ENCODE measurements at places on chromosomes 2 and 18. TPM values are rescaled to one million over a fixed set of nuclear protein-coding genes. Genes with fewer than 3 reads are reported as not detected.

DNA sequence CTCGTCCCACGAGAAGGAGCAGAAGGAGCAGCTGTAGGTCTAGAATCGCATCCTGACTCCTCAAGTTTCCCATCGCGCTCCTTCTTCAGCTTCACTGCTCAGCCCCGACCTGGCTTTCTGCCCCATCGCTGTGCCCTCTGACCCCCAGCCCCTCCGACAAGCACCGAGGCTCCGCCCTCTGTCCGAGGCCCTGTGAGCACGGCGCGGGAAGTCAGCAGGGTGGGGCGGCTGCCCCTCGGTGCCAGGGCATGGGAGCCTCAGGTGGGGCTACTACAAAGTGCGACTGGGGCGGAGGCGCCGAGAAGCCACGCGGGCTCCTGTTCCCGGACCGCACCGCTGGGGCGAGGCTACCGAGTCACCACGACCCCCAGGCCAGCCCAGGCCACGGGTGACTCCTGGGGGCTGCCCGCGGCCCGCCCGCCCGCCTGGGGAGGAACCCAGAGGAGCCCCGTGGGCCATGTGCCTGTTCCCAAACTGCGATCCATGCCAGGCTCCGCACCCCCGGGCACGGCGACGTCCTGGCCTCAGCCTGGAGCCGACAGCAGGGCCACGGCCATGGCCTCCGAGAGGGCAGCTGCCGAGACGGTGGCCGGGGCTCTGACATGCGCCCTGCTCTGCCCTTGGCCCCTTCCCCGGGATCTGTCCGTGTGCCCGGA, 36.6 kb upstream of the ID2 start:
- no peak for DNase-seq

DNA sequence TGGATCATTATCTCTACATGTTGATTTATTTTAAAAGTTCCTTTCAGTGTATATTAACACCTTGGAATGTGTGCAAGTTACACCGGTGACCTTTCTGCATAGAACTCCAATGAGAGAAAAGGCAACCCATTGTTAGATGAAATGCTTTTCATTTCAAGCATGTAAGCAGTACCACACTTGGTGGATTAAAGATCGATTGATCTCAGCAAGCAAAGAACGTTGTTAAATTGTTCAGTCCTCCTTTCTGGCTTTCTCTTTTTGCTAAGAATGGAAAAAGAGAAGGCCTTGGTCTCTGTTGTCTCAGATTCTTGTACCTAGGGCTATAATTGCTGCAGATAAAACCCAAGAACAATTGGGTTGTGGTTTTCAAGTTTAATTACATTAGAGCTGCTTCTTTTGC, 843.0 kb downstream of the DPP10 start:
- DNase-seq = no peak

GRCh38 chr2:162385536-162385935, 41.6 kb downstream of the GCA start:
- no peak for DNase-seq

- no peak for DNase-seq
Observed at GRCh38 chr2:8676921-8677645, 4.8 kb upstream of the ID2 start.

DNA sequence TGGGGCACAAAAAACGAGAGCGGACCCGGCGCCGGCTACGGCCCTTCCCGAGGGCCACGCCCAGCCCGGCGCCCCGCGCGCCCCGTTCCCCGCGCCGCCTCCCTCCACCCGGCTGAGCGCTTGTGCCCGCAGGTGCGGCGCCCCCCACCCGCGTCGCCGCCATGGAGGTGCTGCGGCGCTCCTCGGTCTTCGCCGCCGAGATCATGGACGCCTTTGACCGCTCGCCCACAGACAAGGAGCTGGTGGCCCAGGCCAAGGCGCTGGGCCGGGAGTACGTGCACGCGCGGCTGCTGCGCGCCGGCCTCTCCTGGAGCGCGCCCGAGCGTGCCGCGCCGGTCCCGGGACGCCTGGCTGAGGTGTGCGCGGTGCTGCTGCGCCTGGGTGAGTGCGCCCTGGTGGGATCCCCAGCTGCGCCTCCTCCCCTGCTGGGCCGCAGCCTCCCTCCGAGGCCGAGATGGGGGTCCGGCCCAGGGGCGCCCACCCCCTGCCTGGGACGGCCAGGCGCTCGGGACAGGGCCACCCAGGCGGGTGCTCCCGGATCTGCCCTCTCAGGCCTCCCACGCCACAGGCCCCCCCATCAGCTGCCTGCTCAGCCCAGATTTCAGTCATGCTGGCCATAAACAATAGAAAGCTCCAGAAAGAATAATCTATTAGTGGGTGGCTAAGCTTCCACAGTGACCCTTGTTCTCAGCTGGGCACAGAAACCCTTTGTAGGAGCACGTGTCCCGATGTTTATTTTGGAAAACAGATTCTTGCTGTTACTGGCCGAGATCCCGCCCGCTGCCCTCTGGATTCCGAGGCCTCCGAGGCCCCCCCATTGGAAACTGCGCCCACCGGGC, 997 bp downstream of the BOK start:
- DNase-seq = no peak

DNA sequence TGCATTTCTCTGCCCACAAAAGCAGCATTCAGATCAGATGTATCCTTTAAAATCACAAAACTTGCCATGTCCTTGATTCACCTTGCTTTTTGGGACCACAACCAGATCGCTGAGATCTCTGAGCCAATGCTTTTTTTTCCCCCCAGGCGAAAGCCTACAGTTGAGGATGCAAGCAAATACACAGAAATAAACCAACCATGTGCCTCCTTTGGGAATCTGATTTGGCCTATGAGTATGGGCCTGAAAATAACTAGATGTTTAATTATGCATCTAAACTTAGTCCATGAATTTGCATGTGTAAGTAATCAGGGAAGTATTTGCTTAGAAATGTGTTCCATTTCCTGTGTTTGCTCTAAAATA, 49.7 kb upstream of the CDC42EP3 start:
- no peak for DNase-seq

- no peak for DNase-seq
Observed at GRCh38 chr2:9702604-9703084, 71.8 kb upstream of the YWHAQ start.

GRCh38 chr2:17426743-17427142, 91.5 kb downstream of the RAD51AP2 start:
- no peak for DNase-seq

- DNase-seq = no peak
Observed at GRCh38 chr2:201707142-201707541, 8.7 kb upstream of the MPP4 start.

GRCh38 chr2:16513626-16514025, 152.0 kb downstream of the CYRIA start:
- no peak for DNase-seq

DNA sequence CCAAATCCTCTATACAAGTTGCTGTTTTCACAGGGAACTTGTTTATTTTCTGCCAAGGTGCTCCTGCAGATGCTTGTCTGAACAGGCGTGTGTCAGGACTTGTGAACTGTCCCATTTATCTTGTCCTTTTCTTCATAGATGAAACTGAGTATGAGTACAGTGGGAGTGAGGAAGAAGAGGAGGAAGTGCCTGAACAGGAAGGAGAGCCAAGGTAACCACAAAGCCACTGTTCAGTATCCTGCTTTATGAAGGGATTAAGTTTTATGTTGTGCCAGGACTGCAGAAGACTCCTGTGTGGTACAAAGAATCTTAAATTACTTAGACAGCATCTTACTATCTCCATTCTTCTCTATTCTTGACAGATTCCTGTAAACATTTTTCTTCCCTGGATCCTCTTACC, 145.0 kb downstream of the MAP4K4 start:
- no peak for DNase-seq

- no peak for DNase-seq
Observed at GRCh38 chr18:44680273-44681075, at the start of gene SETBP1. Gene SETBP1, plus strand, starts transcription at chr18:44680888. Its CDS starts 20,459 bp downstream, at chr18:44701347.

DNA sequence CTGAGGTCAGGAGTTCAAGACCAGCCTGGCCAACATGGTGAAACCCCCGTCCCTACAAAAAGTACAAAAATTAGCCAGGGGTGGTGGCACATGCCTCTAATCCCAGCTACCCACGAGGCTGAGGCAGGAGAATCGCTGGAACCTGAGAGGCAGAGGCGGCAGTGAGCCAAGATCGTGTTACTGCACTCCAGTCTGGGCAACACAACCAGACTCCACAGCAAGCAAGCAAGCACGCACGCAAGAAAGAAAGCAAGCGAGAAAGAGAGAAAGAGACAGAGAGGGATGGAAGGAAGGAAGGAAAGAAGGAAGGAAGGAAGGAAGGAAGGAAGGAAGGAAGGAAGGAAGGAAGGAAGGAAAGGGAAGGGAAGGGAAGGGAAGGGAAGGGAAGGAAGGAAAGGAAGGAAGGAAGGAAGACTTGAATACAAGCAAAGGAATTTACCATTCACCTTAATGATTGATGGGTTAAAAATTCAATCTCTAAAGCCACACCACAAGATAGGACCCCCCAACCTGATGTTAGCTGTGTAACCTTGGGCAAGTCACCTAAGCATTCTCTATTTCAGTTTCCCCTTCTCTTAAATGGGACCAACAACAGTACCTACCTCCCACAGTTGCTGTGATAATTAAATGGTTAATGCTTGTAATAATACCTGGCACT, 181.7 kb downstream of the ATAD2B start:
- no peak for DNase-seq

DNA sequence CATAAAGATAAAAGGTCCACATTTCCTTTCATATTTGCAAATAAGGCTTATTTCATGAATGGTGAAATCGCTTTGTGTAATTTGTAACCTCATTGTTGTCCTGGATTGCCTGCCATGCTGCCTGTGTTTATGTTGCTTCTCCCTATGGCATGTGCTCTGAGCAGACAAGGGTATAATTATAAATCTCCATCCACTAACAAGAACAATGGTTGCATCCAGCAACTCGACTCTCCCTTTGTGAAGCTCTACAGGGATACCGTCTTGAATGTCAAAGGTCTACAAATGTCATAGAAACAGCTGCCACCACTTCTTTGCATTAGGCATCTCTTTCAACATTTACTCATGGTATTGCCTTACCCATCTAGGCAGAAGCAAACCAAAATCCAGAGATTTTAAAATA, 209.6 kb downstream of the SLC8A1 start:
- no peak for DNase-seq

- DNase-seq = no peak
Observed at GRCh38 chr18:50633992-50634391, 74.1 kb downstream of the MAPK4 start.

DNA sequence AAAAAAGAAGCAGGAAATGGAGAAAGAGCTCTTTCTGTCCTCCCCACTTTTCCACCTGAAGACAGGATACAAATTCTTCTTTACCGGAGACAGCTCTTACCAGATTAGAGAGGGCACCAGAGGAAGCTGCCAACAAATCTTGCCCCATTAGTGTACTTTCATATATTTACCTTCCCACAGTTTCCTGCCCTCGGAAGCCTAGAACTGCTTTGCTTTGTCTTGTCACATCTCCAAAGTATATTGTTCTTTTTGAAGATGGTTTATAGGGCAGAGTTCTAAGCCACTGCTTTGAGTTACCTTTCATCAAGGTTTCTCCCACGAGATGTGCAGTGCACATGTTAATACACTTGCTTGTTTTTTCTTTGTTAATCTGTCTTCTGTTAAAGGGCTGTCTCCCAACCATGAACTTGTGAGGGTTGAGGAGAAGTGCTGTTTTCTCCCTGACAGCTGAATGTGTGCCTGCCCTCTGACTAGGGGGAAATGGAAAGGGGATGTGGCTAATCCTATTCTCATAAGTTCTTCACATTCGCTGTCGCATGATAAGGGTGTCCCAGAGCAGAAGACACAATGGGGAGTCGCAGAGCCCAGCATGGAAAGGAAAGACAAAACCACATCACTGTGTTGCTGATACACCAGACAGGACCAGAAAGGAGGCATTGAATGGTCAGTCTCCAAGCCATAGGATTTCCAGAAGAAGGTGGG, 24.2 kb downstream of the CENPA start:
- DNase-seq = no peak

DNA sequence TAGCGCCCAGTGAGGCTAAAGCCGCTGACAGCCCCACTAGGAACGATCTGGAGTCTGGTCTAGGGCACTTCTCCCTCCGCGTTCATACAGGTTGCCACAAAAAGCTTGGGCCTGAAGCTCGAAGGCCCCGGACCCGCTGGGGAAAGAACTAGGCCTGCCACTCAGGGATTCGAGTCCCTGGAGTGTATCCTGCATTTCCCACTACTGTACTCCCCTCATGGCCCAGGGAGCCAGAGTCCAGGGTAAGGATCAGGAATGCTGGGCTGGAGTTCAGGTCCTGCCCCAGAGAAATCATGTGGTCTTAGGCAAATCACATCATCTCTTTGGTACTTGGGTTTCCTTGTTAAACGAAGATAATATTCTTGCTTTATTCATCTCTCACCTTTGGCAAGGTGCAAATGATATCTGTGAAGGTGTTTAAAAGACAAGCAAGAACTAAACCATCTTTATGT, 1.4 kb upstream of the ZFP36L2 start:
- no peak for DNase-seq

DNA sequence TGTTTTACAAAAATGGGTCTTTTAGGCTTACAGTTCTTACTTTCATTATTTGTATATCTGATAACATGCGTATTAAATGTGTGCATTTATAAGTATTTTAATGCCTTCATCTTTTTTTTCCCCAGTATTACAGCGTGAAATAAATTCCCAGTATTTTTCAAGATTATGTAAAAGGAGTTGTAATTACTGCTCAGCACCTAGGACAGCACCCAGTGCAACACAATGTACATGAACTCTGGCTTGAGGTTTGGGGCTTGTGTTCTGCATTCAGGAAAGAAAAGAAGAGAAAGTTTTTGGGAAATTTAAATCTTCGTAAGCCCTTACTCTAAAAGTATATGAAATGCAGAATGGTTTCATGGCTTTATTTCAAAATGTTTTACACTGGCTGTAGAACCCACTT, 16.7 kb downstream of the ZNF638 start:
- no peak for DNase-seq

DNA sequence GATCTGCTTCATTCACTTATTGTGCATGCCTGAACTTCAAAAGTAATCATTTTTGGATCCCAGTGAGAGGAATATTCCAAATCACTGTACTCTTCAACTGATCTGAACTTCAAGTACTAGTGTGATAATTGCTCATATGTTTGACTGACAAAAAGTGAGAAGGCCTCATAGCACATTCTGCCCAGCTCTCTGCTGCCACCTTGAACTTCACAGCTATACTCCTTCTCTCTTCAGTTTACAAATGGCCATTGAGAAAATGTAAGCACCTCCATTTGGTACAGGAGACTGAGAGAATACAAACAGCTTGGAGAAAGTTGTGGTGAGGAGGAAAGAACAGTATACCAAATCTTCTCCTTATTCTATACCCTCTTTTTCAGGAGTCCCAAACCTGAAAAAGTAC, 946.0 kb upstream of the CHAC2 start:
- no peak for DNase-seq

CDCA7 gene
- not detected for total RNA-seq

TXNDC2 gene
- not detected for total RNA-seq

EPB41L5 gene
- 17.8 TPM for total RNA-seq

IL36B gene
- not detected for total RNA-seq

FAM168B gene
- 131 TPM for total RNA-seq

MAP3K19 gene
- total RNA-seq = not detected

Data from omental fat pad (tissue), 4 donors.